ENCODE measurements at places on chromosomes 4 and X.

DNA sequence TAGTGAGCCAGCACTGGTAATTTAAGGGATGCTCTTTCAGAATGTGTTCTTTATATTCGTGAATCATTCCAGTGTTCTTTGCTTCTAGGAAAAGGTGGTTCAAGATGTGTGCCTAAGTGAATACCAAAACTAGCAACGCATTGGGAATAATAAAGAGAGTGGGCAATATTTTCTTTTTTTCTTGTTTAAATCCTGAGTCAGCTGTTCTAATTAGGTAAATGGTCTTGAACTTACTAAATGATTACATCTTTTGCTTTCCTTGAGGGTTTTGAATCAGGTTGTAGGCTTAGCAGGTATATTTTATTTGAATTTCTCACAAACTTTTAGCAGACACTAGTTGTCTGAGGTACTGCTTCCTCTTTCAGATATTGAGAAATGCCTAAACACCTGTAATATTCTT is 29.5 kb downstream of the ENPEP start:
- no peak for DNase-seq

GRCh38 chrX:69165087-69165651 is at the start of gene PJA1:
Gene PJA1, minus strand, starts transcription at chrX:69165453. Its CDS starts 2,380 bp downstream, at chrX:69163073.
- DNase-seq, result peak; percentile 75

DNA sequence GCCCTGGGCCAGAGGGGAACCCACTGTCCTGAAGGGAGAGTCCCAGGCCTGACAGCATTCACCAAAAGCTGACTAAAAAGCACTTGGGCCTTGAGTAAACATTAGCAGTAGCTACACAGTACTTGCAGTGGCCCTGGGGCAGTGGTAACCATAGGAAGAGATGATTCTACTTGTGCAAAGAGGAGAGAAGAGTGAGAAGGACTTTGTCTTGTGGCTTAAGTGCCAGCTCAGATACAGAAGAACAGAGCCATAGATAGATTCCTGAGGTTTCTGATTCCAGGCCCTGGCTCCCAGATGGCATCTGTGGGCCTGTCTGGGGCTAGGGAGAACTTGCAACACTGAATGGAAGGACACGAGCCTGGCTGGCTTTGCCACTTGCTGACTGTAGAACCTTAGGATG is 100.5 kb downstream of the PTCHD1 start:
- no peak for DNase-seq

GRCh38 chr4:150439451-150439933 is 142.5 kb upstream of the MAB21L2 start:
- no peak for DNase-seq

- DNase-seq, result no peak
These were observed 250.3 kb downstream of the HS3ST1 start for GRCh38 chr4:11178433-11178832.

Measured in choroid plexus epithelial cell (primary cell).